ENCODE measurements at places on chromosomes 3 and 15.

GRCh38 chr3:126926684-126927400 lies 56.1 kb upstream of the PLXNA1 start:
- DNase-seq = no peak

DNA sequence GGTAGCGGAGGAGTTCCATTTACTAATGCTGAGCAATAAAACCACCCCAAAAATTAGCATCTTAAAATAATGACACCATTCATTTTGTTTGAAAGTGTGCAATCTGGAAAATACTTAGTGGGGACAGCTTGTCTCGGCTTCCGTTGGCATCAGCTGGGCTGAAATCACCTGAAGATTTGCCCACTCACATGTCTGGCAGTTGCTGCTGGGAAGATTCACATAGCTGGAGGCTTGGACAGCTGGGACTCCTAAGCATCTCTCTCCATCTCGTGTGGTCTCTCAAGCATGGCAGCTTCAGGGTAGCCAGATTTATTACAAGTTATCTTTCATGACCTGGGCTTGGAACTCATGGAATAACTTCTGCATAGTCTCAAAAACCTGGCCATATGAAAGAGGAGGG lies 38.4 kb upstream of the BFSP2 start:
- DNase-seq = no peak

GRCh38 chr3:127598841-127599570 lies 795 bp downstream of the MCM2 start:
- no peak for DNase-seq

GRCh38 chr3:173591401-173591800 lies 193.9 kb downstream of the NLGN1 start:
- no peak for DNase-seq

- DNase-seq = no peak
Measured at GRCh38 chr3:143309705-143310104, 190.1 kb downstream of the CHST2 start.

DNA sequence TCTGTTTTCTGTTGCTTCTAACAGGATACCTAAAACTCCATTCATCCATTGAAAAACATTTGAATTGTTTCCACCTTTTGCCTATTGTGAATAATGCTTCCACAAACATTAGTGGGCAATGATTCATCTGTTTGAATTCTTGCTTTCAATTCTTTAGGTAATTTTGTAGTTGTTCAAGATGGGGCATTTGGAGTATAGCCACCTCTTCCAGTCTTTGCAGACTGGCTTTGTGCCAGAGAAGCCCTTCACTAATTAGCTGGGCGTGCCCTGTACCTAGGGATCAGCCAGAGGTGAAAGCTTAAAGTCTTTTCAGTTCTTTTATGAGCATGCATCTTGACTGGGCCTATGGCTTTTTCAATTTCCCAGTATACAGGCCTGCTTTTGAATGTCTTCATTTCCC lies 10.9 kb downstream of the RTP1 start:
- DNase-seq = no peak
